ENCODE measurements at places on chromosomes 11 and 22. TPM values are rescaled to one million over a fixed set of nuclear protein-coding genes. Genes with fewer than 3 reads are reported as not detected.
A peak's percentile ranks its signal among the peaks of the same experiment; 100 is the strongest.

DNA sequence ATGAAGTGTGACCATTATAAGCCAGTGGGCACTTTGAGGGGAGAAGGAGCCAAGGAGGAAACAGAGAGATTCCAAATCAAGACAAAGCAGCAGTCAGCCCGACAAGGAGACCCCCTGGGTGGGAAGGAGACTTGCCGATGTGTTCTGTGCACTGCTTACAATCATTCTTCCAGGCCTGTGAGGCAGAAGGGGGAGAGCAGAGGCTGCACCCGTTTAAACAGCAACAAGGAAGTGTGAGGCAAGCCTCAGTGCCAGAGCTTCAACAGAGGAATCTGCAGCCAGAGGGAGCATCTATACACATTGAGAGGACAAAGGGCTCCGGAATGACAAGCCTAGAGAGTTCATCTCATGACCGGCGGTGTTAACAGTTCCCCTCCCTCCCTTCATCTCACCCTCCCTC is 121.1 kb downstream of the NXPE2 start:
- no peaks in the 10 kb centered on the region for H3K36me3 ChIP-seq
- H3K27me3 ChIP-seq = no peaks in the 10 kb centered on the region
- DNase-seq = no peak
- no peak overlapping the region for H3K27ac ChIP-seq

DNA sequence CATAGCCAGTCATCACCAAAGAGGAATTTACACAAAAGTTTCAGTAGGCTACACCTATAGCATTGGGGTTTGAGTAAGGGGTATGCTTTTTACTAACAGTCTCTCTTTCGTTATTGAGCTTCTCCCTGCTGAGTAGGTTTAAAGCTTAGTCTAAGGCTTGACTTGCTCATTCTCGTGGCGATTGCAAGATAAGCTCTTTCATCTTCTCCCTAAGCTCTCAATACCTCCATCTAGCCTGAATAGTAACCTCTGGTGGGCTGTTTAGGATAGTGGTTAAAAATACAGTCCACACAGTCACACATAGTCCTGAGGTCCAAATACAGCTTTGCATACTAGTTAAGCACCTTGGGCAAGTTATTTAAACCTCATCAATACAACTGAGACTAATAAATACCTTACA is 65.6 kb downstream of the IMMP1L start:
- no peak for DNase-seq
- H3K4me1 ChIP-seq = no peaks in the 10 kb centered on the region
- no peak overlapping the region for H3K27ac ChIP-seq
- H3K4me3 ChIP-seq = no peak overlapping the region

- H3K4me1 ChIP-seq = no peaks in the 10 kb centered on the region
- H3K27me3 ChIP-seq = peaks cover 12% of the 10 kb centered on the region
- no peak overlapping the region for H3K4me3 ChIP-seq
- no peaks in the 10 kb centered on the region for H3K36me3 ChIP-seq
- no peak overlapping the region for H3K27ac ChIP-seq
- DNase-seq = no peak
These were observed 23.6 kb upstream of the ETS1 start for GRCh38 chr11:128610721-128611617.

DNA sequence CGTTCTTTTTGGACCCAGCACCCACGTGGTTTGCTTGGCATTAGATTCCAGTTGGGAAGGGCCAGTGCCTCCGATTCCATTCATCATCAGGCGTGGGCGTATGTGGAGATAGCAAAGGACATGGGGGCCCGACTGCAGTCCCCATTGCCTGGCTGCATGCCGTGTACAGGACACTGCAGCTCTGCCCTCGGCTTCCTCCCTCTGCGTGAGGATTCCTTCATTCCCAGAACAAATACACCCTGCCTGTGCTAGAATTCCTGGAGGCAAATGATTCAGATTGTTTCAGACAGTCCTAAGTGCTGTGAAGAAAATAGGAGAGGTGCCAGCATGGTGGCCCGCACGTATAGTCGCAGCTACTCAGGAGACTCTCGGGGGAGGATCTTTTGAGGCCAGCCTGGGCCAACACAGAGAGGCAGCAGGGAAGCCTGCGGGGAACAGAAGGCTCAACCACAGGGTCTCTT is 15.4 kb downstream of the DERL3 start:
- H3K4me1 ChIP-seq = peaks cover 4% of the 10 kb centered on the region
- no peak overlapping the region for H3K4me3 ChIP-seq
- peak overlapping the region; percentile 19 for H3K27ac ChIP-seq
- DNase-seq = peak; percentile 6

The MRPL17 gene
- 89.9 TPM for total RNA-seq

- peaks cover 10% of the 10 kb centered on the region for H3K4me1 ChIP-seq
- H3K27me3 ChIP-seq = no peaks in the 10 kb centered on the region
- no peak overlapping the region for H3K27ac ChIP-seq
- peak; percentile 32 for DNase-seq
- H3K4me3 ChIP-seq = no peak overlapping the region
These were observed 353.1 kb downstream of the METTL15 start for GRCh38 chr11:28461338-28461737.

The OR5A1 gene
- total RNA-seq = not detected

GRCh38 chr22:22669093-22669492 is 24.7 kb downstream of the GGTLC2 start:
- no peaks in the 10 kb centered on the region for H3K36me3 ChIP-seq
- no peak overlapping the region for H3K27ac ChIP-seq
- no peak overlapping the region for H3K4me3 ChIP-seq
- DNase-seq = no peak

The SCGB1A1 gene
- total RNA-seq = not detected

DNA sequence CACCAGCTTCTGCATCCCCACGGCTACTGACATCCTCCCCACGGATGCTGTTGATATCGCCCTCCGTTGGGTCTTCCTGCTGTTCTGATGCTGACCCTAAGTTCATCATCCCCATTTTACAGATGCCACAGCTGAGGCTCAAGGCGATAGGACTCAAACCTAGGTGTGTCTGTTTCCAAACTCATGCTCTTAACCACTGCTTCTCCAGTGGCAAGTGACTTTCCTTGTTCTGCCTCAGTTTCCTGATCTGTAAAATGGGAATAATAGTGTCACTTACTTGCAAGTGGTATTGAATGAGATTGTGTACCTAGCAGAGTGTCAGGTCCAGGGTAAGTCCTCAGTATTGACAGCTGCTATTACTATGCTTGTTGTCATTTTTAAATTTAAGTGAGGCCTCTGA is 14.4 kb upstream of the SLC22A6 start:
- no peak overlapping the region for H3K4me3 ChIP-seq
- no peak for DNase-seq
- no peak overlapping the region for H3K27ac ChIP-seq
- H3K27me3 ChIP-seq = peaks cover 1% of the 10 kb centered on the region

DNA sequence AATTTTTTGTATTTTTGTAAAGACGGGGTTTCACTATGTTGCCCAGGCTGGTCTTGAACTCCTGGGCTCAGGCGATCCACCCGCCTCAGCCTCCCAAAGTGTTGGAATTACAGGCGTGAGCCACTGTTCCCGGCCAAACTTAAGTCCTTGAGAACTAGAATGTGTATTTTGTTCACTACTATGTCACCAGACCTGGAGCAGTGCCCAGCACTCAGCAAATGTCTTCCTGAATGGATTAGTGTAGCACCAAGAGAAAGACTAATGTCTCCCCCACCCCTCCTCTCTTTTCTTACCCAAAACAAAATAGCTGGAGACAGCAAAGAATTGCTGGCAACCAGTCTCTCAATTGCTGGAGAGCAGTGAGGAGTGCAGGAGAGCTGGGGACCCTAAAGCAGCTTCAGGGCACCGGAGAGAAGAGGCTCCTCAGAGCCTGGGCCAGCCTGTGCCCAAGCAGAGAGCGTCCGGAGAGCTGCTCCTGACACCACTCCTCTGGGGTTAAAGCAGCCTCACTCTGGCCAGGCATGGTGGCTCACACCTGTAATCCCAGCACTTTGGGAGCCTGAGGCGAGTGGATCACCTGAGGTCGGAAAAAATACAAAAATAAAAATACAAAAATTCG is 14.9 kb downstream of the SLC25A18 start:
- H3K4me3 ChIP-seq = no peak overlapping the region
- no peaks in the 10 kb centered on the region for H3K27me3 ChIP-seq
- peak overlapping the region; percentile 12 for H3K27ac ChIP-seq

GRCh38 chr11:102347462-102348370 is 702 bp downstream of the BIRC2 start:
- peaks cover 10% of the 10 kb centered on the region for H3K36me3 ChIP-seq
- H3K4me1 ChIP-seq = peaks cover 19% of the 10 kb centered on the region
- peak overlapping the region; percentile 99 for H3K27ac ChIP-seq
- peak overlapping the region; percentile 91 for H3K4me3 ChIP-seq
- DNase-seq = peak; percentile 35

- no peaks in the 10 kb centered on the region for H3K27me3 ChIP-seq
- DNase-seq = peak; percentile 95
- no peaks in the 10 kb centered on the region for H3K36me3 ChIP-seq
These were observed 23.9 kb upstream of the LYVE1 start for GRCh38 chr11:10592331-10592730.

The FAM111B gene
- 0.95 TPM for total RNA-seq

The FUT4 gene
- total RNA-seq = 3.5 TPM

DNA sequence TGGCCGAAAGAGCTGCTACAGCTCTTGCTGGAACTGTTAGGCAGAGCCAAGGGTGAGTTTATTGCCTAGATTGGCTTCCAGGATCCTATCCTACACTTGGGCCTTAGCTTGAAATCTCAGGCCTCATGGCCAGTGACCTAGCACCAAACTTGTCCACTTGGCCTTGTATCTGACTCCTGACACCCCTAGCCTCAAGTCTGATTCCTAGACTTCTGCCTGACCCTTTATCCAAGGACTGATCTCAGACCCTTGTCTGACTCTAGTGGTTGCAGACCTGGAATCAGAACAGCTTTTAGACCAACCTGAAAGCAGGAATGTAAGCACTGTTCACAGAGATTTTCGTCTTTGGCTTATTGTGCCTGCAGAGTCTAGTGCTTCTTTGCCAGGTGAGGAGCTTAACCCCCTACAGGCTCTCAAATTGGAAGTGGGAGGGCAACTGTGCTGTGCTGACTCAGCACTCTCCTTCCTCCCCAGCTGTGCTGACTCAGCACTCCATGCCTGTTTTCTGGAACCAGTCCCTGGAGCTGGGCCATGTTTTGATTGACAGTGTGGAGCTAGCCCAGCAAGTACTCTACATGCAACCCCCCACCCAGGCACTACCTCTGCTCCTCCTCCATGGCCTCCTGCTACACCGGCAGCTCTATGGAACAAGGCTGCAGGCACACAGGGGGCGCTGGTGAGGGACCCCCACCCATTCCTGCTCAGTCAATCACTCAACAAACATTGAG is 35.1 kb downstream of the RRP8 start:
- no peak overlapping the region for H3K4me3 ChIP-seq
- H3K4me1 ChIP-seq = peaks cover 14% of the 10 kb centered on the region
- H3K27me3 ChIP-seq = no peaks in the 10 kb centered on the region
- peak; percentile 58 for DNase-seq
- H3K27ac ChIP-seq = no peak overlapping the region

- H3K4me1 ChIP-seq = peaks cover 15% of the 10 kb centered on the region
- no peak overlapping the region for H3K27ac ChIP-seq
- no peak overlapping the region for H3K4me3 ChIP-seq
- H3K36me3 ChIP-seq = no peaks in the 10 kb centered on the region
- no peak for DNase-seq
- H3K27me3 ChIP-seq = no peaks in the 10 kb centered on the region
These were observed 3.5 kb upstream of the PIK3C2A start for GRCh38 chr11:17211286-17211685.

GRCh38 chr11:44661311-44661717 is 65.4 kb upstream of the TSPAN18 start:
- no peak overlapping the region for H3K27ac ChIP-seq
- no peak for DNase-seq
- no peaks in the 10 kb centered on the region for H3K36me3 ChIP-seq
- H3K4me1 ChIP-seq = no peaks in the 10 kb centered on the region
- H3K27me3 ChIP-seq = peaks cover 10% of the 10 kb centered on the region

The BLID gene
- 1.2 TPM for total RNA-seq

- no peaks in the 10 kb centered on the region for H3K36me3 ChIP-seq
- peaks cover 23% of the 10 kb centered on the region for H3K4me1 ChIP-seq
- no peak for DNase-seq
- H3K27me3 ChIP-seq = no peaks in the 10 kb centered on the region
- H3K4me3 ChIP-seq = no peak overlapping the region
These were observed 229.0 kb downstream of the BLID start for GRCh38 chr11:121886996-121887395.

GRCh38 chr11:126135235-126136176 is 72.8 kb upstream of the CDON start:
- peaks cover 29% of the 10 kb centered on the region for H3K27me3 ChIP-seq

DNA sequence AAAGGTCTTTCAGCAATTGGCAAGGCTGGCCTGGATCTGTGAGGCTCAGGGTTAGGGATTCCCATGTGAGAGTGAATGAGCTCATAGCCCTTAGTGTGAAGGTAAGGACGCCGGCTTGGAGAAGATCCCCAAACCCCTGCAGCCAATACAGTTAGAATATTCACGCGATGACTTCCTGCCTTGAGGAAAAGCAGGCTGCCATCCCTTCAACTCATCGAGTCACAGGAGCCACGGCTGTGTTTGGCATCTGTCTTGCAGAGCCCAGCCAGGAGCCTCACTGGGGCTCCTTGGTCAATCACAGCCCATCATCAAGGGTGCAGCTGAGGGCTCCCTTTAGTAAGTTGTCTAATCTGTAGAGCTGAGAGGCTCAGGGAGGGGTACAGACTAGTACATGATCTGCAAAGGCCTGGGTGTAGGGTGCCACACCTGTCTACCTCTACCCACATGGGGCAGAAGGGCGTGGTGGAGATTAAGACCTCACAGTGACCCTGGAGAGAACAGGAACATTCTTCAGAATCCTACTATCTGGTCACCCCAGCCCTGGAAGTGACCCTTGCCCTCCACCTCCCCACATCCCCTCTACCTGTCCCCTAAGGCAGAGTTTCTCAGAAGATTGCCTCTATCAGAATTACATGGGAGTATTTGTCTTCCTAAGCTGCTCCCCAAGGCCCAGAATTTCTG is 18.5 kb downstream of the IL10RA start:
- no peaks in the 10 kb centered on the region for H3K4me1 ChIP-seq
- H3K27me3 ChIP-seq = peaks cover 4% of the 10 kb centered on the region
- H3K27ac ChIP-seq = no peak overlapping the region
- H3K4me3 ChIP-seq = no peak overlapping the region

GRCh38 chr11:33801821-33802193 is 27.5 kb upstream of the FBXO3 start:
- peaks cover 4% of the 10 kb centered on the region for H3K27me3 ChIP-seq
- H3K4me1 ChIP-seq = peaks cover 8% of the 10 kb centered on the region
- no peaks in the 10 kb centered on the region for H3K36me3 ChIP-seq
- peak overlapping the region; percentile 62 for H3K4me3 ChIP-seq

DNA sequence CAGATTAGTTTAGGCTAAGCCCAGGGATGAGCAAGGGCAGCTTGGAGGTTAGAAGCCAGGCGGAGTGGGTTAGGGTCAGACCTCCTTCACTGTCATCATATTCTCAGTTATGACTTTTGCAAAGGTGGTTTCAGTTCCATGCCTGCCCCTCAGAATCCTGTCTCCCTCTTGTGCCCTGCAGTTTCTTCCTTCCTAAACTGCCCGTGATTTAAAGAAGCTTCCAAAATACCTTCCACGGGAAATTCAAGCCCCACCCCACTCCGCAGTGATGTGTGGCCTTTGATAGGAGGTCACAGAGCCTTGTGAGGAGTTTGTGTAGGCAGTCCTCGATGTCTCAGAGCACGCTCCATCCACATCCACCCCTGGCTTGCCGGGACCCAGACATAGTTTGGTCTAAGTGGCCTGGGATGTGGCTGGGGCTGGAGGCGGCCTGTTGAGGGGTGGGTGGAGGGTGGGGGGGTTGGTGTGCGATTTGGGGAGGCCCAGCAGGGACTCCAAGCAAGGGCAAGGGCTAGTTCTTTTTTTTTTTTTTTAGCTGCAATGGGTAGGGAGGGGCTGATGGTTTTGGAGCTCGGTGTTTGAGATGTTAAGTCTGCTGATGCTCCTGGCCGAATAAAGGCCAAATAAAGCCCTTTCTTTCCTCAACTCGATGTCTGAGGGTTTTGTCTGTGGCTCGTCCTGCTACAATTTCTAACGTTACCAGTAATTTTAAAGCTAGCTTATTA is 1.6 kb upstream of the IFITM1 start:
- H3K4me1 ChIP-seq = peaks cover 22% of the 10 kb centered on the region
- no peak for DNase-seq
- H3K4me3 ChIP-seq = no peak overlapping the region
- no peaks in the 10 kb centered on the region for H3K36me3 ChIP-seq

All from astrocyte (in vitro differentiated cells and primary cell).